ENCODE measurements at places on chromosomes 2 and 18.

DNA sequence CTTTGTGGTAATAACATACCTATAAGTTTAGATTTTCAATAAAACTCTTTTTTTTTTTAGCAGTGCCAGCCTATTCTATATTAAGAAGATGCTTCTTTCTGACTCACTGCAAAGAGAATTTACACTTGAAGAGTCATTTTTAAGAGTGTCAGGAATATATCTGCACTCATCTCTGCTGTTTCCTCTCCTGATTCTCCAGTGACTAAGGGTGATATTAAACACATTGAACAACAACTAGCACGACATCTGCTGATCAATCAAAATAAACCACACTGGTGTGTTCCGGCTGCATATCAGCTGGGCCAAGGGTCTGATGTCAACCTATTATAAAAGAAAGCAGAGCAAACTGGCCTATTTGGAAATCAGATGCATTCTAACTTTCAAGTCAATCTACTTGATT lies 15.0 kb downstream of the RAB27B start:
- no peak overlapping the region for H3K4me3 ChIP-seq
- no peak overlapping the region for H3K27ac ChIP-seq
- no peak for DNase-seq
- H3K4me1 ChIP-seq: no peaks in the 10 kb centered on the region

DNA sequence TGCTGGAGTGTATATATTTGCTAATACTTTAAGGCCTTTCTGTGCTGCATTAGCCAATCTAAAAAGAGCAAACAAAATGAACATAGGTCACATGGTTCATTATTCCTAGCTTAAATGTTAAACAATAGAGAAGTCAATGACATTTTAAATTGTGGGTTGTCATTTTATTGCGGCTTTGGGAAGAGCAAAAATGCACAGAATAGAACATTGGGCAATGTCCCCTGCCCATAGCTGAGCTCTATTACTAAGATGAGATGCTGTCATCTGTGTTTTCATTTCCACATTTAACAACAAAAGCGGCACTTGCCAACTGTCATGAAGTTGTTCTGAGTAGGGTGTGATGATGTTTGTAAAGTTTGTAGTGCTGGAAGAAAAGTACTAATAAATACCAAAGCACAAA lies 3.2 kb upstream of the VAPA start:
- no peaks in the 10 kb centered on the region for H3K4me1 ChIP-seq
- no peak for DNase-seq
- no peaks in the 10 kb centered on the region for H3K27me3 ChIP-seq
- no peak overlapping the region for H3K4me3 ChIP-seq

- no peak overlapping the region for H3K27ac ChIP-seq
- H3K4me3 ChIP-seq: no peak overlapping the region
- no peak for DNase-seq
- peaks cover 10% of the 10 kb centered on the region for H3K4me1 ChIP-seq
- no peaks in the 10 kb centered on the region for H3K27me3 ChIP-seq
Measured at GRCh38 chr2:47313728-47314127, 89.2 kb upstream of the MSH2 start.

DNA sequence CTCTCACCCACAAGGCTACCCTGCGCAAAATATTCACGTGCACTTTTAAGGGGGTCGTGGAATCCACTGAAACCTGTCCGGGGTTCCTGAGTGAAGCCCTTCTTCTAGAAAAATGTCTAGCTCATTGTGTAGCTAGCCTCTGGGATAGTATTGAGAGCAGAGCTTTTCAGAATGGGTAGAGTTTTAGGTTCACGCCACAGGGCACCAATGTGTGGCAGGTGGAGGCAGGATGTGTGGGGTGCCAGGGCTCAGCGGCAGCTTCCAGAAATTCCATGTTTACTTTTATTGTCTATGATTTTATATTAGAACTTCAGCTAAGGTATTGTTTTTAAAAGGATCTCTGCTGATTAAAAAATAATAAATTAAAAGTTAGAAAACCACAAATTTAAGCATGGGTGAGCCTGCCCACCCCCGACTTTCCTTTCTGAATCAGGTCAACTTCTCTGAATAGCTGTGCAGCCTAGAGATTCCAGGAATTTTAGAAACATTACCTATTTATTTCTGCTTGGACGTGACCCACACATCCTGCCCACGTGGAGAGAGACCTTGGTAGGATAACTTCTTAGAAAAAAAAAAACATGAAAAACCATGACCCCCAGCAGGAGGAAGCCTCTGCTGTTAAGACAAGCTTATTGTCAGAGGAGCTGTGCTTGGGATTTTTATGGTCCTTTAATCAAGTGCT lies 163.7 kb downstream of the CTIF start:
- H3K27me3 ChIP-seq: no peaks in the 10 kb centered on the region
- H3K4me3 ChIP-seq: no peak overlapping the region
- no peak overlapping the region for H3K27ac ChIP-seq
- H3K36me3 ChIP-seq: no peaks in the 10 kb centered on the region

GRCh38 chr18:12924616-12925015 lies 23.2 kb upstream of the SEH1L start:
- H3K4me3 ChIP-seq: no peak overlapping the region
- H3K36me3 ChIP-seq: no peaks in the 10 kb centered on the region
- no peak overlapping the region for H3K27ac ChIP-seq
- no peaks in the 10 kb centered on the region for H3K4me1 ChIP-seq
- no peaks in the 10 kb centered on the region for H3K27me3 ChIP-seq
- no peak for DNase-seq

DNA sequence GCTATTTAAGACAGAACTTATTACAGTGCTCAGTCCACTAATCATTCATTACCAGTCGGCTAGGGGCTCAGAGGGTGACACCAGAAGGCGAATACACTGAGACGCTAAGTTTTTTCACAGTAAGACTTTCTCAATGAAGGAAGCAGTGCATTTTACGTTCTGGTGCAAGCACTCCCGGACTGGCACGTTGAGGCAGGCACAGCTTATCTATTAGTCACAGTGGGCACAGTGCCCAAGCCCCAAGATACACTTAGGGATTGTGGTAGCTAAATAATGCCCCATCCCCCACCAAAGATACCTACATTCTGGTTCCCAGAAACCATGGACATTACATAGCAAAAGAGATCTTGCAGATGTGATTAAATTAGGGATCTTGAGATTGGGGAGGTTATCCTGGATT lies 32.6 kb upstream of the BCL11A start:
- no peak overlapping the region for H3K4me3 ChIP-seq
- H3K27ac ChIP-seq: no peak overlapping the region
- DNase-seq: no peak

DNA sequence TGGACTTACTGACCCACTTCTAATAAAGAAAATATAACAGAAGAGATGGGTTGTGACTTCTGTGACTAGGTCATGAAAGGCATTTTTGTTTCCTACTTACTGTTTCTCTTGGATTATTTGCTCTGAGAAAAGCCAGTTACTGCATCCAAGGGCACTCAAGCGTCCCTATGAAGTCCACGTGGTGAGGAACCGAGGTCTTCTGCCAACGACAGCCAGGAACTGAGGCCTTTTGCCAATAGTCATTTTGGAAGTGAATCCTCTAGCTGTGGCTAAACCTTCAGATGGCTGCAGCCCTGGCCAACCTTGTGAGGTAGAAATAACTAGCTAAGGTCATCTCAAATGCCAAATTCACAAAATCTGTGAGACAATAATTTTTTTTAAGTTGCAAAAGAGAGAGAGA lies 449.8 kb upstream of the RGPD4 start:
- H3K27me3 ChIP-seq: no peaks in the 10 kb centered on the region
- no peak for DNase-seq
- H3K27ac ChIP-seq: no peak overlapping the region
- no peaks in the 10 kb centered on the region for H3K36me3 ChIP-seq

DNA sequence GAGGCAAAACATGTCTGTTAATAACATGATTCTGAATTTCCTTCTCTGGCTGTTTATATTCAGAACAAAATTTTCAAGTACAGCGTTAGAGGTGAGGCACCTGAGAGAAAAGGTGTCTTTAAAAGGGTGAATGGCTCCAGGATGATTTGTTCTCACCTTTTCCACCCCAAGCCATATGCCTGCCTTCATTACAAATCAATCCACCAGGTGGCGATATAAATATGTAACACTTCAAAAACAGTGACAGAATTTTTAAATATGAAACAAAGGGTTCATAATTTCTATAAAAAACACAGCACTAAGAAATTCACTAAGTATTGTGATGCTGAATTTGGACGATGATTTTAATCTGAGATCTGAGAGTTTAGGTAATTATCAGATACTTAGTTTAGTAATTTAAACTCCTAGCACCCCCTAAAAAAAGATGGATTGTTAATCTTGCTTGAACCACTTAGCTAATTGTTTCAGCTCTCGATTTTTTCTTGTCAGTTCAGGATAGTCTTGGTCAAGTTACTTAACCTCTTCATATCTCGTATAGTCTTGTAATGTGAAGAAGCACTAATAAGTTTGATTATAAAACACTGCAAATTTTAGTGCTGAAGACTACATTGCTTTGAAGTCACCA lies 528.8 kb downstream of the CPS1 start:
- H3K27ac ChIP-seq: no peak overlapping the region
- no peaks in the 10 kb centered on the region for H3K36me3 ChIP-seq
- H3K4me3 ChIP-seq: no peak overlapping the region
- H3K4me1 ChIP-seq: no peaks in the 10 kb centered on the region

Data from mesendoderm (in vitro differentiated cells).